ENCODE measurements at places on chromosomes 16 and 17.

- DNase-seq, result no peak
Measured at GRCh38 chr17:55289106-55289446, 24.3 kb downstream of the HLF start.

- DNase-seq, result no peak
Measured at GRCh38 chr17:69997332-69997731, 77.7 kb upstream of the KCNJ16 start.

DNA sequence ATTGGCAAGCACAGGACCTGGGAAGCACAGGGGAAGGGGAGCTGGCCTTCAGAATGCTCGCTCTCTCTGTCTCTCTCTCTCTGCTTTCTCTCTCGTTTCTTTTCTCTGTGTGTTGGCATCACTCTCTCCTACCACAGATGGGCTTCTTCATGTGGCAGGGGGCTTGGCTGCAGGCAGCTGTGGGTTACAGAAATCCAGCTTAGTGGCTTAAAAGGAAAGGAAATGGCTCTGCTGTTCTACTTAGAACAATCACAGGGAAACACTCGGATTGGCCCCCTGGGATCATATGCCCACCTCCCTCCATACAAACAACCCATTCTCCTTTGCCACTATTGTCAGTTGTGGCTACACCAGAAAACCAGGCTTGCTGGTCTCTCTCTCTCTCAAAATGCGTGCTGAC is 20.4 kb downstream of the TBX2 start:
- no peak for DNase-seq

DNA sequence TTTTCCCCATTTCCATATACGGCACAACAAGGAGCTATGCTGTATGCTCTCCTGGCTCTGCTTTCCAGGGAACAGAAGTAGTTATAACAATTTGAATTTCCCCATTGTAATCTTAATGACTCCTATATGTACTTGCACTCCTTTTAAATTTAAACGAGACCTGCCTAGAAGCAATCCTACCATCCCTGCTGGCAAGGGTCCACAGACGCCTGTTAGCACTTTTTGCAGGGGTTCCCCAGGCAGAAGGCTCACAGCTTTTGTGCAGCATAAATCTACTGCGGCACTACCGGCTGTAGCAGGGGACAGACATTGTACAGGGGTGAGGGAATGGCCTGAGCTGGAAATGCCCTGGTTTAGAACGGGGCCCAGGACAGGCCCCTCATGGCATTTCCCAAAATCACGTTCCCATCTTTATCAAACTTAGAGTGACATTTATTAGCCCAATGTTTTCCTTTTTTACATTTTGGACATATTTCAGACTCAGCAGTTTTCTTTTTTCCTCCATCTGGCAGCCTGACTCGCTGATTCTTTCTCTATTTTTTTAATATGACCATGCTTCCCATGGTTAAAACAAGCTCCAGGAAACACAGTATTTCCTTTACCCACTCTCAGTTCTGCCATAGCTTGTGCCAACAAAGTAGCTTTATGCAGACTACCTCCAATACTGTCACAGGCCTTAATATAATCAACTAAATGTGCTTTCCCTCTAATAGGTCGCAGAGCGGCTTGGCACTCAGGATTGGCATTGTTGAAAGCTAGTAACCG is 35.4 kb upstream of the USP22 start:
- no peak for DNase-seq

DNA sequence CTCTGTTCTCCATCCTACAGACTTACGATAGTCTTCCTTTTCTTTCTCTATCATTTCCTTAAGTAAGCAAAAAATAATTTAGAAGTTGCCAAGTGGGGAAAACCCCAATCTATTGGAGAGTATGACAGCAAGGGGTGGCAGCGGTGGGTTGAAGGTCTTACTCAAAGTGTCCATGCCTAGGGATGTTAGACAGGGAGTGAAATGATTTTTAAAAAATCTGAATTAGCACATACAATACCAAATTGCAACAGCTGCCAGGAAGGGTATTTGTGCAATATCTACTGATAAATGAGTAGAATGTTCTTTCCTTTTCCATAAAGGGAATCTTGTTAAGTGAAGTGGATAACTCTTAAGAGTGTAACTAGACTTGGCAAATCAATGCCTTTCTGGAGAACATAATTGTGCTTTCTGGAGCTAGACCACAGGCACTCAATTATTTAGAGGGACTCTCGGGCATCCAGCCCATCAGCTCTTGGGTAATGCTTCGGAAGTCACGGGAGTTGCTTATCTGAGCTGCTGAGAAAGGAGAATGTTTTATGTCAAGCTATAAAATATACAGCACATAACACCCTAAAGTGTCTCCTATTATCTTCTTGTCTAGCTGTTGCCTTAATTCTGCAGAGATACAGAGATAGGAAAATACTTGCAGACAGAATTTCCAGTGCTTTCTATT is 151.5 kb downstream of the KCNJ2 start:
- peak; percentile 64 for DNase-seq

DNA sequence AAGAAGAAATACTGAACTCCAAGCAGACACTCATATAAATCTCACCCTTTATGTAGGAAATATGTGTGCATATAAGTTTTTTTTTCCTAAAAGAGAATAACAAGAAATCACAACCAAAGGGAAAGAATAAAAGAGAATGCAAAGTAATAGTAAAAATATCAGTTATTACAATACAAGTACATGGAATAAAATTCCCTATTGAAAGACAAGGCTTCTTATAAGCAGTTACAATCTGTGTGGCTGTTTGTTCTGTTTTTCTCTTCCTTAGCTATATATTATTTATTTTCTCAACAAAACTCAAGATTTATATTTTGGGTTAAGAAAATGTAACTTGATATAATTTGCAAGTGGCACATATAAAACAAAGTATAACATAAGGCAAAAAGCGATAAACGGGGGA is 41.7 kb downstream of the SLC5A11 start:
- DNase-seq, result no peak

DNA sequence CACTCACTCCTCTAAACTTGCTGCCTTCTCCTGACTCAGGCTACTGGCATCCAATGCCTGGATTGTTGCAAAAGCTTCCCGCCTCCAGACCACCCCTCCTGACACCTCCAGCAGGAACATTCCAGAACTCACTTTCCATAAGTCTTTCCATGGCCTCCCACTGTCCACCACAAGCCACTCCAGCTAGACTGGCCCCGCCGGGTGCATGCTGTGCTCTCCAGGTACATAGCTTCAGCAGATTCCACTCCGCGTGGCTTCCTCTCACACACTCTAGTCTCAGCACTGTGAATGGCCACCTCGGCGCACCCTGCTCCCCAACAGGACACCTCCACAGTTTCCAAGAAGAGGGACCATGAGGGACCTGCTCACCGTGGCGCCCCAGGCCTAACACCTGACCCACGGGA is 25.9 kb upstream of the FAAP100 start:
- DNase-seq, result peak; percentile 75

DNA sequence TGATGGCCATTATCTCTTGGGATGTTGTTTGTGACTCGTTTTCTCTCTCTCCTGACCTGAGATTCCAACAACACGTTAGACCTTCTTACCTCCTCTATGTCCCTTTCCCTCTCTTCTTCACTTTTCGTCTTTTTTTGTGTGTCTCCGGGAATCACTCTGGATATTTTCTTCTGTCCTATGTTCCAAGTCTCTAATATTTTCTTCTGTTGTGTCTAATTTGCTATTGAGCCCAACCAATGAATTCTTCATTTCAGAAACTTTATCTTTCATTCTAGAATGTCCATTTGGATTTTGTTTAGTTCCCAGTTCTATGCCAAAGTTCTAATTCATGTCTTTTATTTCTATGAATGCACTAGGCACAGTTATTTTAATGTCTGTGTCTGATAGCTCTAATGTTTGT is 27.1 kb upstream of the PITPNM3 start:
- no peak for DNase-seq

GRCh38 chr16:31421587-31421986 is 6.6 kb downstream of the COX6A2 start:
- no peak for DNase-seq

DNA sequence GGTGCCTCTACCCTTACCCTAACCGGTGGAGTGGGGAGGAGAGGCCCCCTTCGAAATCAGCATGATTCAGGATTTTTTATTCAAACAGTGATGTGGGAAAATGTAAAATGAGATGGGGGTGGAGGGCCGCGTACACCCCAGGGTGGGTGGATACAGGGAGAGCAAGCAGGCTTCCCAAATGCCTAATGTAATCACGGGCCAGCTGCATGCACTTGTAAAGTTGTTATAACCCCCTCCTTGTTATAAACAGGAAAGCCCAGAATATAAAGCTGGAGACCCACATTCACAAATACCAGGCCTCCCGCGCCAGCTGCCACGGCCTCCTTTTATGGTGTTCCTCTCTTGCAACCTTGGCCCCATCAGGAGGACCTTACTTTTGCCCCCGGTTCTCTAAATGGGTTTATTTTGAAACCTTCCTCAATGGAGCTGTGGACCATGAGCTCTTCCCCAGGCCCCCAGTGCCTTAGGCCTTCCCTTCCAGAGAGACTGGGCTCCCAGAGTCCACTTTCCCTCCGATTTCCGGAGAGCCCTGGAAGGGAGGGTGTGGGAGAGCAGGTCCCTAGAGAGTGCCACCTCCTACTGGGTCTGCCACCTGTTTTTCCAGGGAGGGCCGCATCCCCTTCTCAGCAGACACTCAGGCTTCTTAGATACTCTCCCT is 906 bp upstream of the FOXL1 start:
- peak; percentile 72 for DNase-seq

- no peak for DNase-seq
Measured at GRCh38 chr16:50615891-50616290, 65.2 kb downstream of the SNX20 start.

GRCh38 chr17:2798188-2798587 is 1.9 kb downstream of the RAP1GAP2 start:
- DNase-seq, result no peak

- DNase-seq, result no peak
Measured at GRCh38 chr16:12499032-12499745, 304.5 kb downstream of the CPPED1 start.

DNA sequence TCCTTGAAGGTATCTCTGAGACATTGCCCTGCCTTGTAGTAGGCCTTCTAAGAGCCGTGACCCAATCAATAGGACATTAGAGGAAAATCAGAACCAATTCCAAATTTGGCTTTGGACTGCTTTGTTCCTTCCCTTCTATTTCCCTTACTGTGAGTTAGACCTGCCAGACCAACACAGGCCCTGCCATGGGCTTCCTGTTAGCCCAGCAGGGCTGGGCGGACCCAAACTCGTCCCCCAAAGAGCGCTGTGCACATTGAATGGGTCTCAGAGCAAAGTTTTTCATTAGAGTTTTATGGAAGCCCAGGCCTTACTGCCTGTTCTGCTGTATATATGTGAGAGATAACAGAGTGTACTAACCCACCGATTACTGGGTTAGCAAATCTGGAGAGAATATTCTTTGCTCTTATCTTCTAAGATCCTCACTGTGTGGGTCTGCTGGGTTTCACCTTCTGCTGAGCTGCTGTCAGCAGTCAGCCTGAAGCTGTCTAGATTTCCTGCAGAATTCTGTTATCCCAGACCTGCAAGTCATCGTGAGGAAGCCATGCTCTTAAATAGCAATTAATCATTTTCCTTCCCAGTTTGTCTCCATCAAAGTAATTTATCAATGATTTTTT is 5.7 kb downstream of the ARHGAP44 start:
- DNase-seq, result no peak

- DNase-seq, result peak; percentile 25
Measured at GRCh38 chr16:11164482-11165270, 91.3 kb downstream of the SOCS1 start.

GRCh38 chr16:89090182-89090630 is 3.4 kb upstream of the ACSF3 start:
- no peak for DNase-seq

- DNase-seq, result peak; percentile 67
Measured at GRCh38 chr16:57988929-57989328, 11.5 kb downstream of the ZNF319 start.

GRCh38 chr16:85556456-85557082 is 56.6 kb upstream of the GSE1 start:
- DNase-seq, result peak; percentile 71

- no peak for DNase-seq
Measured at GRCh38 chr17:80870401-80870800, 121.2 kb upstream of the CHMP6 start.

GRCh38 chr17:21239680-21240368 is 13.4 kb downstream of the NATD1 start:
- DNase-seq, result peak; percentile 42

DNA sequence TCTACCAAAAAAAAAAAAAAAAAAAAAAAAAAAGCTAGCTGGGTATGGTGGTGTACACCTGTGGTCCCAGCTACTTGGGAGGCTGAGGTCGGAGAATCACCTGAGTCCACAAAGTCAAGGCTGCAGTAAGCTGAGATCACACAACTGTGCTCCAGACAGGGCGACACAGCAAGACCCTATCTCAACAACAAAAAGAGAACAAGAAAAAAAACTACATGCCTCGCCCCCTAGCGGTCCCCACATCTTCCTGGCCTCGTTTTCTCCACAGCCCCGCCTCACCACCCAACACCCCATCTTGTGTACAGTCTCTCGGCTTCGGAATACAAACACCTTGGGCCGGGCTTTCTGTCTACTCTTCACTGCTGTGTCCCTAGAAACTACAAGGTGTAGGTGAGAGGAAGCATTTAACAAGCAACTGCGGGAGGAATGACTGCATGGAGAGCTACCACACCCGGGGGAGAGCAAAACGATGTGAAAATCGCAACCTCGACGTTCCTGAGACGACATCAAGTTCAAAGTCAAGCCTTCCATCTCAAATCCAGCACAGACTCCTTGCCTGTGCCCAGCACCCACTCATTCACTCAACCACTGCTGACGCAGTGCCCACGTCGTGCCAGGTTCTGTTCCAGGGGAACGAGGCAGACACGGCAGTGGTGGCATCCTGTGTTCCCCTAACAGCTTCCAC is 9.0 kb downstream of the NTAN1 start:
- no peak for DNase-seq

GRCh38 chr17:4272213-4272971 is 8.6 kb upstream of the ANKFY1 start:
- DNase-seq, result no peak

GRCh38 chr16:30829130-30830071 is 42.4 kb upstream of the ZNF629 start:
- peak; percentile 54 for DNase-seq

DNA sequence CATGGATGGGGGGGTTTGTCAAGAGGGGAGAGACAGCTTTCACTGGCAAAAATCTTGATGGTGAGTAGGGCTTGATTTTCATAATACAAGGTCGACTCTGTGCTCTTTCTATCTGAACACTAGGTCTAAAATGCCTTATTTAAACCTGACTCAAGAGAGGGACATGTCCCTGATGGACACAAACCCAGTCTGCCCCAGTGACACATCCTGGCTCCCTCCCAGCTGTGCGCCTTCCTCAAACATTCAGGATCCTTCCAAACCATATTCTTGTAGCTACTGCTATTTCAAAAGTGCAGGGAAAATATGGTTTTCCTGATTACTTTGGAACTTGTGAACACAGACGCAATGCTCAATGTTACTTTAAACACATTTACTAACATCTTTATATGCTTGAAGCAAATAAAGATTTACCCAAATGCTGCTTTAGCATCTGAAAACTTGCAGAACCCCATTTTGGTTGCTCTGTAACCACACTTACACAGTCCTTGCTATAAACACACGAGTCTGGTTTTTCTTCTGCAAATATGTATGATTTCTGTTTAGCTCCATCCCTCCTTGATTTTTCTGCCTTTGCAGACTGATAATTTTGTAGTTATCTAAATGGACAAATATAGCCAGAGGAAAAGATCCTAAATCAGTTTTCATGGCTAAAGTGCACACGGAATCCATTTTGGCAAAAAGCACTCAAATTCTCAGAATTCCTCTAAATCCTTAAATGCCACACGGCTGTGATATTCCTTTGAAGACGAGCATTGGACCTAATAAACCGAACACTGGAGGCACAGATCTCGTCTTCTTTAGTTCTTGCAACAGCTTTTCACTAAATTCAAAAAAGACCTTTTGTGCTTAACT is 499.9 kb upstream of the ZFHX3 start:
- DNase-seq, result peak; percentile 39

GRCh38 chr16:31428638-31429247 is 583 bp upstream of the COX6A2 start:
- no peak for DNase-seq

Measured in astrocyte of the hippocampus (primary cell).